ENCODE measurements at places on chromosomes 5 and 9. TPM values are rescaled to one million over a fixed set of nuclear protein-coding genes. Genes with fewer than 3 reads are reported as not detected.
A peak's percentile ranks its signal among the peaks of the same experiment; 100 is the strongest.

The CNOT6 gene
- total RNA-seq, result 15.0 TPM

The SLC23A1 gene
- total RNA-seq, result not detected

The MSX2 gene
- total RNA-seq, result 71.1 TPM

The C9 gene
- not detected for total RNA-seq

The GIN1 gene
- total RNA-seq, result 4.6 TPM

The DRD1 gene
- total RNA-seq, result 0.25 TPM

DNA sequence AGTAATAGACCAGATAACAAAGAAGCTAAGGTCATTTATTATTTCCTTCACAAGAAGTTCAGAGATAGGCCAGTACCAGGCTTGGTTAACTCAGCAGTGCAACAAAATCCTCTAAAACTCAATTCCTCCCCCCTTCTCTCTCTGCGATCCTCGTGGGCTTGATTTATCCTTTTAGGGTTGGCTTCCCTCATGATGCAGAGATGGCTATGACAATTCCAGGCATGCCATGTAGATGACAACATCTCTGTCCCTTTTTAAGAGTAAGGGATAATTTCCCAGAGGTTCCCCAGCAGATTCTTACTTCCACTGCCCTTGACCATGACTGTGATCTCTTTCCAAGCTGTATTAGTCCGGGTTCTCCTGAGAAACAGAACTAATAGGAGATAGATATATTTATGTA is 28.7 kb upstream of the DAP start:
- no peak for DNase-seq

GRCh38 chr5:52579391-52579790 is 208.3 kb upstream of the ITGA1 start:
- no peak for DNase-seq

- DNase-seq, result no peak
Observed at GRCh38 chr9:7342736-7343135, 456.8 kb downstream of the DMAC1 start.

DNA sequence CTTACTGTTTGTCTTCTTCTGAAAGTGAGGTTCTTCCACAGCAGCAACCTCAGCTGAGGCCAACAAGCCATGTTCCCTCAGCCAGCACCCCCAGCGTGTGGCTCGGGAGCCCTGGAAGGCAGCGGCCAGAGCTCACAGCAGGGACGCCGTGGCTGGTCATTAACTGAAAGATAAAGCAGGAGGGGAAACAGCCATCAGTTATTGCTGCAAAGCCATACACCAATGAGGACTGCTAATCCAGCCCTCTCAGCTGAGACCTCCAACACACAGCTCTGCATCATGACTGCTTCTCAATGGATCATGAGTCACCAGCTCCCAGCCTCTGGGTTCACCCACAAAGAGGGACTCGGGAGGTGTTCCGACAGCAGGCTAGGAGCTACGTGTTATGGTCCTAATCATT is 24.3 kb downstream of the ABCA1 start:
- DNase-seq, result no peak

DNA sequence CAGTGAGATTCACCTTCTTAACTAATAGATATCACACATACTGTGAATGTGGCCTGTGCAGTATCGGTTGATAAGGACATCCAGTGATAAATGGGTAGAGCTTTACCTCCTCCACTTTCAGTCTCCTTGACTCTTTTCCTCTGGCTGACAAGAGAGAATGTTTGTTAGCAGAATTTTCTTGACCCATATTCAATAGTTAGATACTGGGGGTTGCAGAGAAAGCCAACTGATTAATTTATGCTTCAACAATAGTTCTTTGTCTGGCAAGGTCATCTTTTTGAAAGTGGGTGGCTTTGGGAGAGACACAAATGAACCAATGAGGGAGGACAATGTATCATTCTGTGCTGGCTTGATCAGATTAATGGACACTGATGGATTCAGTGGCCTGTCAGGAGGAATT is 30.3 kb downstream of the TTC23L start:
- DNase-seq, result no peak

GRCh38 chr5:155125551-155126095 is 112.1 kb downstream of the KIF4B start:
- DNase-seq, result no peak

GRCh38 chr9:34988218-34989002 is 1.1 kb upstream of the DNAJB5 start:
- no peak for DNase-seq

DNA sequence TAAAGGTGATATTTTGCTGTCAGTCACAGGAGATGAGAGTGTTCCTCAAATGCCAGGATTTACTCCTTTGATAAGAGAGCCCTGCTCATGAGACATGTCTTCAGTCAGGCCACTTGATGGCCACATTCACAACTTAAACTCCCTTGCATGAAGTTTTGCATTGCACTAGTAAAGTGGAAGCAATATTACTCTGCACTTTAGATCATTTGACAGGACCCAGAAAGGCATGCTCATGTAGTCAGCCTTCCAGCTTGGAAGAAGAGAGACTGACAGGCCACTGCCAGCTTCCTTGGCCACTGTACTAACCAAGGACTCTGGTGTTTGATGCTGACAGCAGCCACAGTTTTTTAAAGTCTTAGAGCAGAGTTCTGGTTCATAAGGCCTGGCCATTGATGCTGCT is 42.6 kb downstream of the NPR3 start:
- DNase-seq, result no peak

- peak; percentile 82 for DNase-seq
Observed at GRCh38 chr5:145681686-145682085, 153.5 kb downstream of the PRELID2 start.

DNA sequence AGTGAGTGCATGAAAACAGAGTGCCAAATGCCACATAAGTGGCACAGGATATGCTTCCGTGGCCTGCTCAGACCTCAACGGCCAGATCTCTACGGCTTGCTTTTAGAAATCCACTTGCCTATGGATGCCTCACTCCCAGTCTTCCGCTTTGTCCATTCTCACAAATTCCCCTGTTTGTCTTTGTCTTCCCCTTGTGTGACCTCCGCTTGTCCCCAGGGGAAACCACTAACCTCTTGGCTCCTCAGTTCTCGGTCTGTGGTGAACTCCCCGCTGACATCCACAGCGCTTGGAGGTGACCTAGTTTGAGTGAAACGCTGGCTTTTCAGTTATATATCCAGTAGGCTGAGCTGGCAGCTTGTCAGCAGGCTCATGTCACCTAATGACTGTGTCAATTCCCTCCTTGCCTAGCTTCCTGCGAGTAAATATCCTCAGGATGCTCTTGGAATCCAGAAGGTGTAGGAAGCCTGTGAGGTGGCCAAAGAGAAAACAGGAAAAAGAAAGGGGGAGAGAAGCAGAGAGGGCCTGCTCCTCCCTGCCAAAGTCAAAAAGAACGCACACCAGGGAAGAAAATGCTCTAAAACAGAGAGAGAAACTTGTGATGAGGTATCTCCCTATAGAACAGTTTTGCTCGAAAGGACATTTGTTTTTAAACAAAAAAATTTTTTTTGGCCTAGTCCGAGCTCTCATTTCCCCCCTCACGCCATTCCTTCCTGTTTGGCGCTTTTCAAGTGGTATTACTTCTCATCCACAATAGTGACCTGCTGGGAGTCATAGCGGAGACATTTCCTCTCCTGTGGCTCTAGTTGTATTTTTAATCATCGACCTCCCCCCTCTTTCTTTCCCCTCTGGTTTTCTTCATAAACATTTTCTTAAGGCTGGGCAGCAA is 101.6 kb upstream of the SPRY4 start:
- peak; percentile 48 for DNase-seq

DNA sequence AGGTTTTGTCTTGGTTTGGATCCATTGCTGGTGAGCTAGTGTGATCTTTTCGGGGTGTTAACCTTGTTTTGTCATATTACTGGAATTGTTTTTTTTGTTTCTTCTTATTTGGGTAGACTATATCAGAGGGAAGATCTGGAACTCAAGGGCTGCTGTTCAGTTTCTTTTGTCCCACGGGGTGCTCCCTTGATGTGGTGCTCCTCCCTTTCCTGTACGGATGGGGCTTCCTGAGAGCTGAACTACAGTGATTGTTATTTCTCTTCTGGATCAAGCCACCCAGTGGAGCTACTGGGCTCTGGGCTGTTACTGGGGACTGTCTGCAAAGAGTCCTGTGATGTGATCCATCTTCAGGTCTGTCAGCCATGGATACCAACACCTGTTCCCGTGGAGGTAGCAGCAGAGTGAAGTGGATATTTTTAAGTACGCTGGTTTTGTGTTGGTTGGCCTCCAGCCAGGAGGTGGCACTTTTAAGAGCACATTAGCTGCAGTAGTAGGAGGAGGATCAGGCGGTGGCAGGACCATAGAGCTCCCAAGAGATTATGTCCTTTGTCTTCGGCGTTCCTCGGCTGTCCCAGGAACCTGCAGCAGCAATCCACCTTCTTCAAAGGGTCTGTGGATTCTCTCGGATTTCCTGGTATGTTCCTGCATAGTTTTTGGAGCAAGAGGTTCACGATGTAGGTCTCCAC is 27.2 kb downstream of the SCAMP1 start:
- no peak for DNase-seq

DNA sequence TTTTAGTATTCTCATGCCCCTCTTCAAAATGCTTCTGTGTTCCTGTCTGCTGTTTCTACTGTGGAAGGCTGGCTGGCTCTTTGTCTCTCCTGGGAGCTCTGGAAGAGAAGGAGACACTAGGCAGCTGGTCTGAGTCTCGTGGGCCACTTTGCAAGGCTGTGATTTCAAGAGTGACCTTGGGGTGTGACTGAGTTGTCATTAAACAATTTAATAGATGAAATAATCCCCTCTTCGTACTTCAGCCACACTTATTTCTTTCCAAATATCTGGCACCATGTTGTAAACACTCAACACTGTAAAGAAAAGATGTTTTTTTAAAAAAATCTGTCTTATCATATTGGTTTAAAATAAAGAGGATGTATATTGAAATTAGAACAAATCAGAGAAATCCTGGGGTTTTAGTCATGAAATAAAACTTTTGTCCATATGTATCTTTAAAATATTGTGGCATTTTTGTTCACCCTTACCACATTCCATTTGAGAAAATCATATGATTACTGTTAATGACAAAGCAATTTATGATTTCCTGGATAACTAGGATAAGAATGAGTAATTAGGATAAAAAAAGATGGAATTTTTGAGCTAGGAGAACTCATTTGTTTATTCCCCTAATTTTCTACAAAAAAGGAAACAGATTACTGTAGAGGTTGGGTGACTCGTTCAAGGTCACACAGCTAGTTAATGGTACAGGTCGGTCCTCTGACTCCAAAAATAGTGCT is 200.8 kb downstream of the MAT2B start:
- no peak for DNase-seq

- no peak for DNase-seq
Observed at GRCh38 chr9:121780177-121781040, 129.0 kb downstream of the DAB2IP start.

DNA sequence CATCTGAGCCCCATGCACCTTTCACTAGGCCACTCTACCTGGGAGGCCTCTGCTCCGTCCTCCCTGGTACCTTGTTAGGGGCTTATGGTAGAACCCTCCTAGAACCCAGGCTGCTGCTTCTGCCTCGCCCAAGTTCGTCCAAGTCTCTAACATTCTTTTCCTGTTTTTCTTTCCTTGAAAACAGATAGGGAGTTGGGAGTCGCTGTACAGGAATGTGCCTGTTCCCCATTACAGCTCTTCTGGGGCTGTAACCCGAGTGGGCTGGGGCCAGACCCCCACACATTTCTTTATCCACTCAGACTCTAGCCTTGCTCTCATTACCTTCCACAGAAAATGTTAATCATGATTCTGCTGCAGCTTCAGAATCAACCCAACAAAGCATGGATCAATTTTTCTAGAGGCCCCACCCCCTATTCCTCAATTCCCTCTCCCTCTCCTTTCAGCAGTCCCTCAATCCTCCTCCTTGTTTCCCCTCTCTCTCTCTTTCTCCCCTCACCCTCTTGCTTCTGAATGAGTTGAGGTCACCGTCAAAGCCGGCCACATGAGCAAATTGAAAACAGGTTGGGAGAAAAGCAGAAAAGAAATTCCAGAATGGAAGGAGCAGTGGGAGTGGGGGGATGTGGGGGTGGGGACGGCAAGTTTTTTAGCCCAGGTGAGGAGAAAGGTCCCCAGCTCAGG is 193.8 kb upstream of the TRIM32 start:
- no peak for DNase-seq
